A549 treated with DMSO at 1 μM for 4 hours (cell line): ENCODE measurements at places on chromosomes 1 and 21. TPM values are rescaled to one million over a fixed set of nuclear protein-coding genes. Genes with fewer than 3 reads are reported as not detected.

The PLPPR4 gene
- total RNA-seq: 0.02 TPM in 1 of 5 replicates, not detected in the others

The LCA5L gene
- 1.3 to 1.8 TPM (median 1.4 TPM) in 5 replicates for total RNA-seq

The RIPPLY3 gene
- 0.38 to 0.93 TPM (median 0.70 TPM) in 5 replicates for total RNA-seq

The SVBP gene
- total RNA-seq: 11.2 to 17.1 TPM (median 14.3 TPM) in 5 replicates

The TEKT2 gene
- not detected in 5 replicates for total RNA-seq

The CALML6 gene
- 0.20 to 0.28 TPM (median 0.24 TPM) in 5 replicates for total RNA-seq

The CRNN gene
- total RNA-seq: not detected in 5 replicates

The NOS1AP gene
- 0.43 to 0.67 TPM (median 0.56 TPM) in 5 replicates for total RNA-seq

The ACADM gene
- 28.5 to 38.4 TPM (median 33.3 TPM) in 5 replicates for total RNA-seq

The NTRK1 gene
- total RNA-seq: 0.09 to 0.26 TPM (median 0.17 TPM) in 4 of 5 replicates, not detected in the other

The CHODL gene
- total RNA-seq: not detected in 5 replicates

The TBX19 gene
- total RNA-seq: 0.59 to 1.0 TPM (median 0.86 TPM) in 5 replicates

The FAM72D gene
- 5.3 to 7.8 TPM (median 7.0 TPM) in 5 replicates for total RNA-seq

The EPHA2 gene
- 122 to 148 TPM (median 131 TPM) in 5 replicates for total RNA-seq

The TMEM59 gene
- 109 to 141 TPM (median 124 TPM) in 5 replicates for total RNA-seq

The ALX3 gene
- total RNA-seq: not detected in 5 replicates

The LCE1A gene
- total RNA-seq: not detected in 5 replicates

The PPM1J gene
- 1.1 to 1.9 TPM (median 1.4 TPM) in 5 replicates for total RNA-seq

The MAN1A2 gene
- total RNA-seq: 5.9 to 12.4 TPM (median 9.1 TPM) in 5 replicates

The TMEM82 gene
- total RNA-seq: not detected in 5 replicates

The RGS16 gene
- total RNA-seq: 0.14 to 0.32 TPM (median 0.20 TPM) in 5 replicates

The SAMD13 gene
- 0.24 to 0.69 TPM (median 0.31 TPM) in 5 replicates for total RNA-seq

The FCRL4 gene
- not detected in 5 replicates for total RNA-seq

The MAP3K7CL gene
- total RNA-seq: 1.7 to 2.6 TPM (median 2.0 TPM) in 5 replicates

The RYR2 gene
- total RNA-seq: 0.03 to 0.10 TPM (median 0.06 TPM) in 4 of 5 replicates, not detected in the other

The DVL1 gene
- total RNA-seq: 47.0 to 84.6 TPM (median 76.5 TPM) in 5 replicates

The SPRR2G gene
- total RNA-seq: not detected in 5 replicates

The S100A7A gene
- not detected in 5 replicates for total RNA-seq

The ZNF691 gene
- 5.8 to 7.7 TPM (median 6.8 TPM) in 5 replicates for total RNA-seq

The SYDE2 gene
- 0.74 to 1.4 TPM (median 1.0 TPM) in 5 replicates for total RNA-seq

The SPRR2F gene
- not detected in 5 replicates for total RNA-seq

The PLEKHA6 gene
- total RNA-seq: 21.1 to 30.6 TPM (median 26.1 TPM) in 5 replicates

The PRAMEF25 gene
- total RNA-seq: not detected in 5 replicates

The CFAP141 gene
- not detected in 5 replicates for total RNA-seq

The BEND5 gene
- total RNA-seq: not detected in 5 replicates

The SPATA46 gene
- total RNA-seq: not detected in 5 replicates
